ENCODE measurements at places on chromosomes 6 and 20.

GRCh38 chr6:84766799-84767525 is 2.6 kb upstream of the TBX18 start:
- no peak for DNase-seq

- DNase-seq = no peak
These were observed 49.6 kb downstream of the RIOK1 start for GRCh38 chr6:7439228-7439627.

DNA sequence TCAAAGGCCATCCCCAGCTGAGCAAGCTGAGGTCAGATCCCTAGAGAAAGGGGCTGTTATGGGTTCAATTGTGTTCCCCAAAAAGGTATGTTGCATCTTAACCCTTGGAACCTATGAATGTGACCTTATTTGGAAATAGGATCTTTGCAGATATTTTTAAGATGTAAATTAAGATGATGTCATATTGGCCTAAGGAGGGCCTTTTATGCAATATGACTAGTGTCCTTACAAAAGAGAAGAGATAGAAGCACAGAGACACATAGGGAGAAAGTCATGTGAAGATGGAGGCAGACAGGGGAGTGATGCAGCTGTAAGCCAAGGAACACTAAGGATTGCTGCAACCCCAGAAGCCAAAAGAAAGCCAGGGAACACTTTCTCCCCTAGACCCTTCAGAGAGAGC is 144.3 kb upstream of the TAB2 start:
- no peak for DNase-seq

- no peak for DNase-seq
These were observed 5.0 kb downstream of the MARCKS start for GRCh38 chr6:113862112-113862511.

GRCh38 chr6:135179372-135179771 is 1.7 kb upstream of the MYB start:
- no peak for DNase-seq

DNA sequence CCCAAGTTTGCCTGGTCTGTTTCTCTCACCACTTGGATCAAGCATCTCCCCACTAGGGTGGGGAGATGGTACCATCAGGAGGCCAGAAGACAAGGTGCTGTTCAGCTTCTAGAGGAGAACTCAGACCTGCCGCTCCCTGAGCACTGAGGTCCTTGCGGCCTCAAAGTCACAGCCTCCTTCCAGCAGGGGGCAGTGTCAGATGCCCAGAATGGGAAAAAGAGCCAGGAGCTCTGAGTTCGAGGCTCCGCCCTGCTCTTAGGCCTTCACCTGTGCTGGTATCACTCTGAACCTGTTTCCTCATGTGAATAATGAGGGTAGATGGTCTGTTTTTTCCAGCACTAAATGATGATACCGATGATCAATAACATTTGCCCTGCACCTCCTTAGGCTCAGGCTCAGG is 68.7 kb downstream of the TOX2 start:
- DNase-seq = no peak

GRCh38 chr20:25565578-25566157 is 19.7 kb downstream of the NINL start:
- no peak for DNase-seq

- DNase-seq = no peak
These were observed 27.1 kb upstream of the FBXO9 start for GRCh38 chr6:53038141-53038540.

DNA sequence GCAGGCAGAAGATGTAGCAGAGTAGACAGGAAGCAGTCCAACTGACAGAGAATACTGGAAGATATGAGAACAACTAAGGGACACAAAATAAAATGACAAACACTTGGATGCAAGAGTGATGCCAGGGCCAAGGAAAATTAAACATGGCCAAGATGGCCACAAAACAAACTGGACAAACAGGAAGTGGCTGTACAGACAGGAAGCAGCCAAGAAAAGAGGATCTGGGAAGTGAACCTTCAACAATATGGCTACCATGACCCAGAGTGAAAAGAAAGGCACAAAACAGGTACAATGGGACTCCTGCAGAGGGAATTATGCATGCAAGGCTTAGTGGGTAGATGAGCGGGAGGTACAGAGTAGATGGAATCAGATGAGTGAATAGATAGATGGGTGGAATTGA is 29.1 kb downstream of the HLA-DPB1 start:
- DNase-seq = no peak

DNA sequence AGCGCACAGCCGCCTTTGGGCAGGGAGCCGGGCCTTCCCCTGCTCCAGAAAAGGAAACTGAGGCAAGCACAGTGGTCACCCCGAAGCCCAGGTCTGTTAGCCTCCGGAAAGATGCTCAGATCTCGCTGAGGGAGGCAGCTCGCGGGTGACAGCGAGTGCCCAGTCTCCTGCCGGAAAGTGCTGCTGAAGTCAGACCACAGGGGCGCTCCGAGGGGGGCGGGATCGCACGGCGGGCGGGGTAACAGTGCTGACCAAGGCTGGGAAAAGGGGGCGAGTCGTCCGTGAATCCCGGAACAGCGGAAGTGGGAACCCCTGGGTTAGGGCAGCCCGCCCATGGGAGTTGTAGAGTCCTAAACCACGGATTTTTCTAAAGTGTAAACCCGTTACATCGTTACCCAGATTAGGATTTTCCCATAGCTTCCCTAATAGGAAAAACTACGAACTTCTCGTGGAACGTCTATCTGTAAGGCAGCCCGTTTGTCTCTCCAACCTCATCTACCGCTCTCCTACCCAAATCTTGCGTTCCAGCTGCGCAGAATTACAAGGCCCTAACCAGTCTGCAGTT is 504 bp downstream of the VPS16 start:
- no peak for DNase-seq

GRCh38 chr6:45094831-45095230 is 233.3 kb upstream of the RUNX2 start:
- no peak for DNase-seq

- no peak for DNase-seq
These were observed 14.1 kb downstream of the SNX14 start for GRCh38 chr6:85579581-85579980.

DNA sequence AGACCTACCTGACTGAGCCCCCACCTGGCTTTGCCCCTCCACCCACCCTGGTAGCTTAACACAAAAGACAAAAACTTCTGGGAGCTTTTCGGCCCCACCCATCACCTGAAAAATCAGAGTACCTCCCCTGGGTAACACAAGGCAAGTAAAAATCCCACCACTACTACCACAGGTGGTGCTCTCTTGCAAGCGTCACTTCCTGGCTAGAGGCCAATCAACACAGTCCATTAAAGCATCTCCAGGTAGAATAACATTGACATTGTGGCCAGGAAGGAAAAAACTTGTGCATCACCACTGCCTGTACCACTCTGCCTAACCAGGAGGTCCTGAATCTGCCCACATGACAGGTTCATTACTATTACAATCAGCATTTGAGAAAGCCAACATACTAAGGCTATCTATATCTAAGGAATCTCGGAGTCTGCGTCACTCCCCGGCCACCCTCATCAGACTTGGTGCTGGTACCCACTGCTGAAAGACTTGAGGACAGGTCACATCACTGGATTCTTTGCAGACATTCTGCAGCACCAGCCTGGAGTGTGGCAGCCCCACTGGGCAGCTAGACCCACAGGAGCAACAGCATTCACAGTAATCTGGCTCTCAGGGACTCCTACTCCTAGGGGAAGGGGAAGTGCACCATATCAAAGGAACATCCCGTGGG is 125.9 kb downstream of the CDK19 start:
- no peak for DNase-seq

Measured in NCI-H460 (cell line).